ENCODE measurements at places on chromosomes 13 and 19.

DNA sequence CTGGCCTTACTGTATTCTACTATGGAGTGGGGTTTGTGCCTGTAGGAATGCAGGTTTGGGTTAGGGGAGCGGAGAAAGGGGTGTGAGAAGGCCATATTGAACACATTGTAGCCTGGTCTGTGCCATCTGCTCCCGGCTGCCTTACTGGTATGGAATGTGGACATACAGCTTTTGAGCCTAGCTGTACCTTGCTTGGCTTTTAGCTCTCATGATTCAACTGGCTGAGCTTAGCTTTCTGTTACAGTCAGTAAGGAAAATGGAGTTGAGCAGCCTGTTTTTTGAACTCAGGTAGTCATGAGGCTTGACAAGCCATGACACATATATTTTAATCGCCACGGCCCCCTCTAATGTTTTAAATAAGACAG lies 41.6 kb downstream of the ARHGAP35 start:
- H3K4me1 ChIP-seq = peaks cover 17% of the 10 kb centered on the region
- no peaks in the 10 kb centered on the region for H3K36me3 ChIP-seq
- DNase-seq = no peak
- H3K27me3 ChIP-seq = no peaks in the 10 kb centered on the region
- no peak overlapping the region for H3K27ac ChIP-seq

GRCh38 chr19:53156850-53157249 lies 2.0 kb downstream of the ZNF347 start:
- peak overlapping the region; percentile 73 for H3K4me3 ChIP-seq
- peaks cover 40% of the 10 kb centered on the region for H3K36me3 ChIP-seq
- DNase-seq = no peak
- peaks cover 25% of the 10 kb centered on the region for H3K4me1 ChIP-seq
- peak overlapping the region; percentile 93 for H3K27ac ChIP-seq
- no peaks in the 10 kb centered on the region for H3K27me3 ChIP-seq

- H3K27me3 ChIP-seq = no peaks in the 10 kb centered on the region
- peaks cover 16% of the 10 kb centered on the region for H3K36me3 ChIP-seq
- H3K4me1 ChIP-seq = peaks cover 63% of the 10 kb centered on the region
- peak overlapping the region; percentile 62 for H3K4me3 ChIP-seq
- H3K27ac ChIP-seq = peak overlapping the region; percentile 75
These were observed 12.8 kb downstream of the POLR2E start for GRCh38 chr19:1082165-1082927.

DNA sequence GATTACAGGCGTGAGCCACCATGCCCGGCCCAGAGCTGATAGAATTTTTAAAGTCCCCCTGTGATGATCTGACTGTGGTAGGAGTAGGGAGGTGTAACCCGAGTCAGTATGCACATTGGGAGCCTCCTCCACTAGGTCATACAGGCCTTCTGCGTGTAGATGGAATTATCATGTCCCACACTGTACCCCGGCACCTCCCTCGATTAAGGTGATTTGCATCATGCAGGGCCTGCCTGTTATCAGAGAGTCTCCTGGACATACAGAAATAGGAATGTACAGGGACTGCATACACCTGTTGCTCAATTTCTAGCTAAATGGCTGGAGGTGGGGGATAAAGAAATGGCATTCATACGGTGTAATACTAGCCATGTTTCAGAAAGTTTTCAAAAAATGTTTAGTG lies 922 bp upstream of the ERVK3-1 start:
- H3K36me3 ChIP-seq = no peaks in the 10 kb centered on the region
- no peaks in the 10 kb centered on the region for H3K27me3 ChIP-seq
- peaks cover 22% of the 10 kb centered on the region for H3K4me1 ChIP-seq

DNA sequence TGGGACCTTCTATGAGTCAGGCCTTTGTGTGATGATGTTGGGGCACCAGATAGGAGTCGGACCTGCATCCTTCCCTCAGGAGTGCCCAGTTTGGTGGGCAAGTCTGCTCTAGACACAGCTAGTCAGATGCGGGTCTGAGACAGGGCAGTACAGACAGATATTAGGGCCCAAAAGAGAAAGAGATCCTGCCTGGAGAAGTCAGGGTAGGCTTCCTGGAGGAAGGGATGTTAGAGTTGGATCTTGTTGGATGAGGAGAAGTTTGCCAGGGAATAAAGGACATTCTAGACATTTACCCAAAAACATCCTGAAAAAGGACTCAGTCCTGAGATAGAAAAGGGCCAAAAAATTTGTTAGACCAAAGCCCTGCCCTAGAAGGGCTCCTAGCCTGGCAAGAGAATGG lies 17.2 kb downstream of the VRK3 start:
- no peak overlapping the region for H3K4me3 ChIP-seq
- H3K27ac ChIP-seq = no peak overlapping the region
- DNase-seq = no peak
- H3K27me3 ChIP-seq = no peaks in the 10 kb centered on the region

GRCh38 chr13:65497265-65497664 lies 1732.9 kb downstream of the PCDH9 start:
- H3K27me3 ChIP-seq = no peaks in the 10 kb centered on the region

DNA sequence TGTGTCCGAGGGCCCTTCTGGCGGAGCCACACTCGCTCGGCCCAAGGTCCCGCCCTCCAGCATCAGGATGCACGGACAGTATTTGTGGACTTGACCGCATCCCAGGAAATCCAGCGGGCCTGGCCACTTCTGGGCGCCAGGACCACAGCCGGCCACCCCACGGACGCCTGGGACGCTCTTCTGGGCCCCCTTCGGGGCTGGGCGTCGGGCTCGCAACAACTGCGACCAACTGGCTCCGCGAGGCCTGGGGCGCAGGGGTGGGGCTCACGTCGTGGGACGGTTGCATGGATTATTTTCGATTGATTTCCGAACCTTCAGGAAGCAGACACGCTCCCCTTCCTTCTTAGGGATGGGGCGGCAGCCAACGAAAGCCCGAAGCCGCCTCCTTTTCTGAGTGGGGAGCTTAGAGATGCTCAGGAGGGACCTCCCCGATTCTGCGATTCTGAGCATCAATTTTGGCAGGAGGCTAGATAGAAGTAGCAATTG lies 521 bp upstream of the NUP58 start:
- peak overlapping the region; percentile 97 for H3K27ac ChIP-seq
- peaks cover 17% of the 10 kb centered on the region for H3K27me3 ChIP-seq
- peaks cover 33% of the 10 kb centered on the region for H3K4me1 ChIP-seq
- H3K36me3 ChIP-seq = peaks cover 5% of the 10 kb centered on the region
- DNase-seq = no peak

- H3K27me3 ChIP-seq = no peaks in the 10 kb centered on the region
- no peak for DNase-seq
- no peak overlapping the region for H3K4me3 ChIP-seq
- no peak overlapping the region for H3K27ac ChIP-seq
These were observed 97.8 kb downstream of the KLF12 start for GRCh38 chr13:74036373-74036772.

GRCh38 chr13:111201304-111201940 lies 86.3 kb downstream of the ARHGEF7 start:
- DNase-seq = no peak
- no peaks in the 10 kb centered on the region for H3K27me3 ChIP-seq
- H3K4me1 ChIP-seq = peaks cover 47% of the 10 kb centered on the region
- H3K36me3 ChIP-seq = no peaks in the 10 kb centered on the region
- H3K27ac ChIP-seq = peak overlapping the region; percentile 71

DNA sequence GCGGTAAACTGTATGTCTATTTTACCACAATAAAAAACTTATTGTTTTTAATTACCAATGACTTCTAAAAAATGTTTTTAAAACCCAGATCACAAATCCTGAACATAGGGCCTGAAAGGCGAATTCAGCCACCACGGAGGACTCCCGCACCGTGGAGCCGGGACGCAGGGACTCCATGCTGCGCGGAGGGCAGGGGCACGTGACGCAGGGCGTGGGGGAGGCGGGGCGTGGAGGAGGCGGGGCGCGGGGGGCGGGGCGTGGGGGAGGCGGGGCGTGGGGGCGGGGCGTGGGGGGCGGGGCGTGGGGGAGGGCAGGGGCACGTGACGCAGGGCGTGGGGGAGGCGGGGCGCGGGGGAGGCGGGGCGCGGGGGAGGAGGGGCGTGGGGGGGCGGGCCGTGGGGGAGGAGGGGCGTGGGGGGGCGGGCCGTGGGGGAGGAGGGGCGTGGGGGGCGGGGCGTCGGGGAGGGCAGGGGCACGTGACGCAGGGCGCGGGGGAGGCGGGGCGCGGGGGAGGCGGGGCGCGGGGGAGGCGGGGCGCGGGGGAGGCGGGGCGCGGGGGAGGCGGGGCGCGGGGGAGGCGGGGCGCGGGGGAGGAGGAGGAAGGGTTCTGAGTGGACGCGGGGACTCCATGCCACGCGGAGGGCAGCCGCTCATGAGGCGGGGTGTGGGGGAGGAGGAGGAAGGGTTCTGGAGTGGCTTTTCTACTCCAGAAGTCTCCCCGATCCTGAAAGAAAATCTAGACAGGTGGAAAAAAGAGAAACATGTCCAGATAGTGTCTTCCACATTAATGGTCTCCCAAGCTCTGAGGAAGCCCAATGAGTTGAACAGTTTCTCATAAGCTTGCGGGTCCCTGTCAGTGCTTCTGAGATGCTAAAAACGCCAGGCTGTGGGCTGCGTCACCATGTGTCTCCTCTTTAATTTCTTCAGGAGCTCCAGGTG lies 4.4 kb upstream of the PROZ start:
- no peaks in the 10 kb centered on the region for H3K36me3 ChIP-seq
- H3K27me3 ChIP-seq = no peaks in the 10 kb centered on the region
- H3K27ac ChIP-seq = peak overlapping the region; percentile 72
- peak; percentile 60 for DNase-seq
- H3K4me3 ChIP-seq = peak overlapping the region; percentile 80
- peaks cover 21% of the 10 kb centered on the region for H3K4me1 ChIP-seq

DNA sequence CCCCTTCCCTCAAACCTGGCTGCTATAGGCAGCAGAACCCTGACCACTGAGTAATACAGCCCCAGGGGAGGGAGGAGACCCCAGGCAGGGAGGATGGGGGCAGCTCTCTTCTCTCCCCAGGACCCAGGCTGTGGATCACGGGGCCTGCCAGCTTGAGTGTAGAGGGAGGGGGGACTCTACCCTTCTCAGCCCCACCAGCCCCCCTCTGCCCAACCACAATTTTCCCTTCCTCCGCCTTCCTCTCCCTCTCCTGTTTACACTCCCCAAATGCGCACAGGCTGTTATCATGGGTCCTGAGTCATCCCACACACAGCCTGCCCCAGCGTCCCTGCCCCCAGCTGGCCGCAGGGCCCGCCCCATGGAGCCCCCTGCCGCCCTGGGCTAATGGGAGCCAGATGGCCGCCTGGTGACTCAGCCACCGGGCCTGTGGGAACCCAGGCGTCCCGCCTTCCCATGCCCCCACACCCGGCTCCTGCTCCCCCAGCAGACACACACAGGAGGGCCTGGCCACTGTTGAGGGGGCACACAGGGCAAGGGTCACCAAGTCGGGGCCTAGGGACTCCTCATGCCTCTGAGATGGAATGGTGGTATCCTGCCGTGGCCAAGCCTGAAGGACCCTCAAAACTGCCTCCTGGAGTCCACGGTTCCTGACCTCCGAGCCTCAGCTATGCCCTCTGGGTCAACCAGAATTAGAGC lies 13.6 kb downstream of the CCDC97 start:
- H3K4me1 ChIP-seq = peaks cover 65% of the 10 kb centered on the region
- DNase-seq = no peak
- H3K27me3 ChIP-seq = no peaks in the 10 kb centered on the region
- peak overlapping the region; percentile 87 for H3K27ac ChIP-seq

GRCh38 chr13:74056801-74057542 lies 77.2 kb downstream of the KLF12 start:
- peaks cover 83% of the 10 kb centered on the region for H3K4me1 ChIP-seq
- DNase-seq = no peak
- H3K36me3 ChIP-seq = peaks cover 9% of the 10 kb centered on the region
- no peak overlapping the region for H3K4me3 ChIP-seq
- H3K27ac ChIP-seq = no peak overlapping the region

DNA sequence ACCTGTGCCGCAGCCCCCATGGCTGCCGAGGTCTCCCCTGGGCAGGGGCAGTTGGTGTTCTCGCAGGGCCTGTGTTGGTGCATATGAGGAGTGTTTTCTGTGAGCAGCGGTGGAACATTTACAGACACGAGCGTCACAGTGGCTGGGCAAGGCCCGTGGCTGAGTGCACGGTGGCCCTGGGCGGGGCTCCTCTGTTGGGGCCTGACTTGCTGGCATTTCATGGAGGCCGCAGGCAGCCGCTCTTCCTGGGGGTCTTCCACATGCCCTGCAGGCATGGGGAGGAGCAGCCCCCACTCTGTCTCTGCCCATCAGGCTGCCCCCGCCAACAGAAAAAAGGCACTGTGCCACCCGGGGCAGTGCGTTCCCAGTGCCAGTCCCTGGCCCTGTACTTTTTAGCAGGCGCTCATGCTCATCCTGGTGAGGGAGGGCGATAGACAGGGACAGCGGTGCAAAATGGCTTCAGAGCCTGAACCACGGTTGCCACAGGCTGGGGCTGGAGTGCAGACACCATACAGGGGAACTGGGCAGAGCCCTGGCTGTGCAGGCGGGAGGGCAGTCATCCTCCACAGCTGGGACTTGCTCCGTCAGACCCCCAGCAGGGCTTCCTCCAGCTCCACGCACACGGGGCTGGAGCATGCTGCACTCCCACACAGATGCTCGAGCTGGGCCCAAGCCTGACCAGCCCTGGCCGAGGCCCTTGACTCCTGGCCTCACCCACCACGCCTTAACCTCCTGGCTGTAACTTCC lies 23.5 kb downstream of the TFDP1 start:
- no peak overlapping the region for H3K4me3 ChIP-seq
- H3K4me1 ChIP-seq = peaks cover 26% of the 10 kb centered on the region
- peaks cover 26% of the 10 kb centered on the region for H3K36me3 ChIP-seq
- no peak overlapping the region for H3K27ac ChIP-seq
- H3K27me3 ChIP-seq = no peaks in the 10 kb centered on the region
- no peak for DNase-seq

GRCh38 chr19:40141551-40141950 lies 49.7 kb upstream of the MAP3K10 start:
- no peak overlapping the region for H3K27ac ChIP-seq
- no peak overlapping the region for H3K4me3 ChIP-seq
- DNase-seq = no peak
- no peaks in the 10 kb centered on the region for H3K27me3 ChIP-seq
- no peaks in the 10 kb centered on the region for H3K36me3 ChIP-seq

GRCh38 chr13:20441879-20442278 lies 83.8 kb downstream of the CRYL1 start:
- peaks cover 15% of the 10 kb centered on the region for H3K4me1 ChIP-seq
- no peak overlapping the region for H3K4me3 ChIP-seq
- peak overlapping the region; percentile 86 for H3K27ac ChIP-seq
- no peak for DNase-seq

GRCh38 chr19:54659300-54659699 lies 3.5 kb upstream of the LILRB4 start:
- peaks cover 31% of the 10 kb centered on the region for H3K27me3 ChIP-seq
- DNase-seq = no peak
- H3K4me3 ChIP-seq = no peak overlapping the region
- H3K4me1 ChIP-seq = no peaks in the 10 kb centered on the region
- peaks cover 2% of the 10 kb centered on the region for H3K36me3 ChIP-seq

- H3K4me3 ChIP-seq = peak overlapping the region; percentile 86
- no peak for DNase-seq
- H3K36me3 ChIP-seq = no peaks in the 10 kb centered on the region
- peaks cover 14% of the 10 kb centered on the region for H3K4me1 ChIP-seq
These were observed 69.7 kb upstream of the C1QTNF9B start for GRCh38 chr13:23966691-23967615.
